CD14-positive monocyte (primary cell): ENCODE measurements at places on chromosomes 11 and 22.

GRCh38 chr11:122085264-122085663 lies 30.8 kb downstream of the BLID start:
- DNase-seq: no peak

GRCh38 chr11:71240061-71240690 lies 12.2 kb downstream of the SHANK2 start:
- no peak for DNase-seq

DNA sequence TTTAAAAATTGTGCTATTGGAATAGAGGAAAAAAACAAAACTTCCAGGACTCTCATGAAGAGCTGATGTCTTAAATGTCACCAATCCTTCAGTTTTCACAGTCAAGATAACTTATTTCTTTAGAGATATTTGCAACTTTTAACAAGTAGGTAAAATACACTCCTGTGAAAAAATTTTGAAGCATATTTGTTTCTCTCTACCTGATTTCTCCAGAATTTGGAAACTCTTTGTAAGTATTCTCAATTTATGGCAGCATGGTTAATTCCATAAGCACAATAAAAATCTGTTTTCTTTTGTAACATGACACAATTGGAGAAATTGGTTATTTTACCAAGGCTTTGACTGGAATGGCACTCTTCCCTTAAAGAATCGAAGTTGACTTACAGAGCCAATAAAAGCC lies 4.1 kb downstream of the CASP4 start:
- DNase-seq: no peak

DNA sequence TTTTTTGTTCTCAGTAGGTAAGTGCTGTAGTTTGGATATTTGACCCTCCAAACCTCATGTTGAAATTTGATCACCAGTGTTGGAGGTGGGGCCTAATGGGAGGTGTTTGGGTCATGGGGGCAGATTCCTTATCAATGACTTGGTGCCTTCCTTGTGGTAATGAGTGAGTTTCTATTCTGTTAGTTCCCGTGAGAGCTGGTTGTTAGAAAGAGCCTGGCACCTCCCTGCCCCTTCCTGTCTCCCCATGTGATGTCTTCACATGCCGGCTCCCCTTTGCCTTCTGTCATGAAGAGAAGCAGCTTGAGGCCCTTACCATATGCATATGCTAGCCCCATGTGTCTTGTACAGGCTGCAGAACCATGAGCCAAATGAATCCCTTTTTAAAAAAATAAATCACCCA lies 138.3 kb downstream of the TMEM135 start:
- no peak for DNase-seq

- DNase-seq: peak; percentile 32
Measured at GRCh38 chr11:65446446-65447277, 24.1 kb downstream of the NEAT1 start.

DNA sequence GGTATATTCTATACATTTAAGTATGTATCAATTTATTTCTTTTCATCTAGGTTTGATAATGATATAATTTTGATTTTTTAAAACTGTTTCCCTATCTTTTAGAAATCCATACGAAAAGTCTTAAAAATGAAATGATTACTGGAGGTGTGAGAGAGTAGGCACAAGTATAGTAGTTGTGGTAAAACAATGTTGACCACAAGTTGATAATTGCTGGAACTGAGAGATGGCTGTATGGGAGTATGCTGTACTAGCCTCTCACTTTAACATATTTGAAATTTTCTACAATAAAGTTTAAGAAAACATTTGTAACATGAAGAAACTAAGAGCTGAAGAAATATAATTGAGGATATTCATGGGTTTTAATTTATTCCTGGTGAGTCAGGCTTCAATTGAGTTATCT lies 30.0 kb downstream of the FSHB start:
- no peak for DNase-seq

GRCh38 chr11:122248939-122249338 lies 132.9 kb upstream of the BLID start:
- DNase-seq: no peak

DNA sequence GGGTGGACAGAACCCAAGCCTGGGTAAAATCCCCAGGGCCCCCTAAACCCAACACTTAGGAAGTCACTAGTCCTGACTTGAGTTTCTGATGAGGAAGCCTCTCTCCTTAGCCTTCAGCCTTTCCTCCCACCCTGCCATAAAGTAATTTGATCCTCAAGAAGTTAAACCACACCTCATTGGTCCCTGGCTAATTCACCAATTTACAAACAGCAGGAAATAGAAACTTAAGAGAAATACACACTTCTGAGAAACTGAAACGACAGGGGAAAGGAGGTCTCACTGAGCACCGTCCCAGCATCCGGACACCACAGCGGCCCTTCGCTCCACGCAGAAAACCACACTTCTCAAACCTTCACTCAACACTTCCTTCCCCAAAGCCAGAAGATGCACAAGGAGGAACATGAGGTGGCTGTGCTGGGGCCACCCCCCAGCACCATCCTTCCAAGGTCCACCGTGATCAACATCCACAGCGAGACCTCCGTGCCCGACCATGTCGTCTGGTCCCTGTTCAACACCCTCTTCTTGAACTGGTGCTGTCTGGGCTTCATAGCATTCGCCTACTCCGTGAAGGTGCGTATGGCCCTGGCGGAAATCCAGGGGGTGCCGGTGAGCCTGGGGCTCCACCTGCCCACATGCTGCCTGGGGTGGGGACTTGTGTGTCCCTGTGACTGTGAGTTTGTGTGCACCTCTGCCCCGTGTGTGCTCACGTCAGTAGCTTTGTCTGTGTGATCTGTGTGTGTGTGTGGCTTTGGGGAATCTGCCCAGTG lies at the start of gene IFITM1:
Gene IFITM1 (plus strand): TSS at position 254 of the 767 bp plus-strand sequence. CDS start 131 bp downstream, at position 385.
- peak; percentile 49 for DNase-seq

DNA sequence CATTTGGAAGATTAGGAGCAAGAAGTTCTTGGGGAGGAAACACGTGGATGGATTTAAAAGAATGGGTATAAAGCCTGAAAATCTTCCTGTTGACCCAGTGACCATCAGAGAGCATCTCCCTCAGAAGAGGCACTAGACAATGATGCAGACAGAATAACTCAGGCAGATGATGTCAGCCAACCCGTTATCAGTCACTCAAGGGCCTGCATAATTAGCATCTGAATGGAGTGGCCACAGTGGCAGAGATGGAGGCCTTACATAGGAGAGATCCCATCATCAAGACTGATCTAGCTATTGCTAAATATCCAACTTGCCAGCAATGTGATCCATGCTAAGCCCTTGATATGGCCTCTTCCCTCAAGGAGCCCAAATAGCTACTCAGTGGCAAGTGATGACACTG lies 70.7 kb upstream of the CD82 start:
- DNase-seq: no peak

DNA sequence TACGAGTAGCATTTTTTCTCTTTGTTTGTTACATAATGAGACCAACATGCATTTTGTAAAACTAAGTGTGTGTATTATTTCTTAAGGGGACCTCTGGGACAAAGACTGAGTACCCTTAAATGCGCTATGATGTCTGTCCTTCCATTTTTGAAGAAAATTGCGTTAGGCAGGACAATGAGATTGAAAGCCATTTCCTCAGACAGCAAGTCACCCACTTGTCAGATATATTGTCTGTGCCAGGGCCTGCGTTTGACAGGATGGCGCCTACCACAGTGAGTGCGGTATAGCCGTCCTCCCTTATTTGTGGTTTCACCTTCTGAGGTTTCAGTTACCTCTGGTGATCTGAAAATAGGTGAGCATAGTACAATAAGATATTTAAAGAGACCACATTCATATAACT lies 2.2 kb downstream of the AP2A2 start:
- DNase-seq: no peak

GRCh38 chr22:44888491-44889254 lies 121.1 kb downstream of the PHF21B start:
- DNase-seq: no peak

GRCh38 chr11:19714387-19715363 lies 2.0 kb downstream of the NAV2 start:
- peak; percentile 25 for DNase-seq
